ENCODE measurements at places on chromosomes 3 and 15. TPM values are rescaled to one million over a fixed set of nuclear protein-coding genes. Genes with fewer than 3 reads are reported as not detected.

CLDN18 gene
- not detected for total RNA-seq

OSBPL10 gene
- total RNA-seq: 1.00 TPM

CNTN4 gene
- not detected for total RNA-seq

MYZAP gene
- not detected for total RNA-seq

TEX264 gene
- total RNA-seq: 41.1 TPM

ICE2 gene
- 36.7 TPM for total RNA-seq

Data from natural killer cell (primary cell).